ENCODE measurements at places on chromosomes 7 and 10. TPM values are rescaled to one million over a fixed set of nuclear protein-coding genes. Genes with fewer than 3 reads are reported as not detected.

The OPALIN gene
- not detected for total RNA-seq

The PLCE1 gene
- total RNA-seq: 19.3 TPM

The ATP6V0A4 gene
- total RNA-seq: not detected

The ERVW-1 gene
- not detected for total RNA-seq

The DNAJB9 gene
- 17.4 TPM for total RNA-seq

The TMEM270 gene
- total RNA-seq: not detected

The DGKI gene
- total RNA-seq: 4.7 TPM

The BAMBI gene
- total RNA-seq: 5.6 TPM

The FAM25C gene
- total RNA-seq: not detected

The NODAL gene
- 0.40 TPM for total RNA-seq

The FZD8 gene
- 11.8 TPM for total RNA-seq

The GPR15LG gene
- total RNA-seq: 1.2 TPM

The CALCR gene
- not detected for total RNA-seq

The FOXI2 gene
- 0.77 TPM for total RNA-seq

The SEMA3D gene
- 11.2 TPM for total RNA-seq

The MYH16 gene
- not detected for total RNA-seq

The CALN1 gene
- not detected for total RNA-seq

The PTN gene
- 11.3 TPM for total RNA-seq

The FAM170B gene
- not detected for total RNA-seq
